ENCODE measurements at places on chromosomes 1 and 21. TPM values are rescaled to one million over a fixed set of nuclear protein-coding genes. Genes with fewer than 3 reads are reported as not detected.

The GSTM1 gene
- 35.4 TPM for polyA plus RNA-seq

The C1QC gene
- not detected for polyA plus RNA-seq

The CBS gene
- not detected for polyA plus RNA-seq

The RNF220 gene
- 69.4 TPM for polyA plus RNA-seq

The FALEC gene
- polyA plus RNA-seq = not detected

The AUNIP gene
- 0.31 TPM for polyA plus RNA-seq

GRCh38 chr1:241408170-241408569 lies 51.2 kb upstream of the RGS7 start:
- no peak for DNase-seq

DNA sequence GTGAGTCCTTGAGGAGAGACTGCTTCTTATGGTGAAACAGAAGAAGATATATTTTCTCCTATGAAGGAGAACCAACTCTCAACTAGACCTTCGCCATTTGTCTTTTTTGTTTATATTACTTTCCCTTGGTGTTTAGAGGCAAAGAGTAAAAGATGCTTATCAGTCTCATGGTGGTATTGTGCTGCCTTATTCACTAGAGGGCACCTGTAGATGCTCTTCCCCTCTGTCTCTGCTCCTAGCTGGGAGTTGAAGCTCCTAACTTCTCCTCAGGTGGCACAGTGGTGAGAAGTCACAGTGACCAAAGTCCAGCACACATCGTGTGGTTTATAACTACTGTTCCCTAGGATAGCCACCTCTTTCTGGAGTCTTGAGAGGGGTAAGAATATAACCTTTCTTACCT lies 1359.6 kb downstream of the PLA2G4A start:
- DNase-seq = no peak

DNA sequence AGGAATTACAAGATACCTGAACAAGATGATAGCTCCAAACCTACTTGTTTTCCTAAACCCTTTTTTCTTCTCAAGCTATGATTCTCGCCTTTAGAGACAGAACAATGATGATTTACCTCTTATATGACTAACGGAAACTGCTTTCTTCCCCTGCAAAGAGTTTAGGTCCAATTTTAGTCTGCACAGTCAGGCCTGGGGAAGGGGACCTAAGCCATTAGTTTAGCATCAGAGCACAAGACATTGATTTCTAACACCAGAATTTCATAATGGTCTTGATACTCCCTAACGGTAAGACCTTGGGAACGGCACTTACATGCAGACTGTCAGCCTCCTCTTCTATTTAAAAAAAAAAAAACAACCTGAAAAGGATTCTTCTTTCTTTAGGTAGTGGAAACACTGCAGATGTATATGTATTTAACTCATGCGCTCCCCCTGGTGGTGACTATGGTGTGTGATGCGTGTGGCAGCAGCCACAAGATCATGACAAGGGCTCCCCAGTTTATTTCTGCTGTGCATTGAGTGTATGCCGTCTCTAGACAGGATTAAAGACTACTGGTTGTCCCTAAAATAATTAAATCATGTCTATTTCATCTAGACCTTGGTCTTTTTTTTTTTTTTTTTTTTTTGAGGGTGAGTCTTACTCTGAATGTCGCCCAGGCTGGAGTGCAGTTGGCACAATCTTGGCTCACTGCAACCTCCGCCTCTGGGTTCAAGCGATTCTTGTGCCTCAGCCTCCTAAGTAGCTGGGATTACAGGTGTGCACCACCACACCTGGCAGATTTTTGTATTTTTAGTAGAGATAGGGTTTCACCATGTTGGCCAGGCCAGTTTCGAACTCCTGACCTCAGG lies 37.3 kb upstream of the TMEM222 start:
- peak; percentile 71 for DNase-seq

- no peak for DNase-seq
Observed at GRCh38 chr1:14106126-14106525, 406.1 kb downstream of the PRDM2 start.

DNA sequence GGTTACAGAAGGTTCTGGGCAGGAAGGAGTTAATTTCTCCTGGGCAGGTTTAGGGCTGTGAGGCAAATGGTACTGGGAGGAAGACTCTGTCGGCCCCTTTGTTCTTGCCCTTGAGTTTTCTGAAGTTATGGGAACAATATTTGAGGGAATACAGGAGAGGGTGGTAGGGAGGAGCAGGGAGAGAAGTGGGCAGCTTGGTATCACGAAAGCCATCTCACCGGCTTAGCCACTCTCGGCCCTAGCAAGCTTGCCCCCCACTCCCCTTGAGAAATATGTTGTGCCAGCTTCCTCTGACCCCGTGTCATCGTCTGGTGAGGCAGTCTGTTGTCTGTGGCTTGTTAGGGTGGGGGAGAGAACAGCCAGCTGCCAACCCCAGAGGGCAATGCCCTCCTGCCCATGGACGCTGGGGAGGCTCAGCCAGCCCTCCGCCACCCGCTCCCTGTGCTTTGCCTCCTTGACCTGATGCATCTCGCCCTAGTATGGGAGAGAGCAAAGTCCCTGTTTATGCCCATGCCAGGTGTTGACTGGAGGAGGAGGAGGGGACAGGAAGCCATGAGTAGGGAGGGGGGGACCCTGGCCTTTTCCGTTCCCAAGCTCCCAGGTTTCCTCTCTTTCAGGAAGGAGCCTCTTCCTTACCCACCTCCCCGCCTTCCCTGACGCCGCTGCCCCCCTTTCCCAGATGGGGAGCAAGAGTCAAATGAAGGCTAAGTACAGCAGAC lies 1.2 kb downstream of the EFNA1 start:
- no peak for DNase-seq

DNA sequence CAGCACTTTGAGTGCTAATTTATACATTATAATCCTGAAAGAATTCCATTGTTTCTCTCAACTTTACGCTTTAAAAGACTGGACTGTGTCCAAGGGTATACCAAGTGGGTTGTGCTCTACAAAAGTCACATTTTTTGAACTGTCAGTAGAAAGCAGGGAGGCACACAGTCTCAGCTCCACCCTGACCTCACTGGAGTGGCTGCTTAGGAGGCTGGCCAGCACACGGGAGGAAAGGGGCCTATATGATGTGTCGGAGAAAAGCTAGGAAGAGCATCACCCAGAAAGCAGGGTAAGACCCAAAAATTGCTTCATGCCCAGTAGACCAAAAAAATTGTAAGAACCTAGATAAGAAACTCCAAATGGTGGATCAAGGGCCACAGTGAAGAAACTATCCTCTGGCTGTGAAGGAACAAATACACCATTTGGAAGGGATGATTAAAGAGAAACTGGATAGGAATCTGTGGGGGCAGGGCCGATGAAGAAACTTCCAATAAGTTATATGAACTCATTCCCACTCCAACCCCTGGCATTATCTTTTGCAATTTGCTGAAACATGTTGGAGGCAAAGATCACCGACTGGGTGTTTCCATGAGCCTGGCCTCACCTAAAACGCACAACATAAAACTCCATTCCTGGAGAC lies 1.9 kb downstream of the S100A10 start:
- DNase-seq = no peak

GRCh38 chr1:227134686-227135314 lies 183.5 kb downstream of the CDC42BPA start:
- DNase-seq = no peak

DNA sequence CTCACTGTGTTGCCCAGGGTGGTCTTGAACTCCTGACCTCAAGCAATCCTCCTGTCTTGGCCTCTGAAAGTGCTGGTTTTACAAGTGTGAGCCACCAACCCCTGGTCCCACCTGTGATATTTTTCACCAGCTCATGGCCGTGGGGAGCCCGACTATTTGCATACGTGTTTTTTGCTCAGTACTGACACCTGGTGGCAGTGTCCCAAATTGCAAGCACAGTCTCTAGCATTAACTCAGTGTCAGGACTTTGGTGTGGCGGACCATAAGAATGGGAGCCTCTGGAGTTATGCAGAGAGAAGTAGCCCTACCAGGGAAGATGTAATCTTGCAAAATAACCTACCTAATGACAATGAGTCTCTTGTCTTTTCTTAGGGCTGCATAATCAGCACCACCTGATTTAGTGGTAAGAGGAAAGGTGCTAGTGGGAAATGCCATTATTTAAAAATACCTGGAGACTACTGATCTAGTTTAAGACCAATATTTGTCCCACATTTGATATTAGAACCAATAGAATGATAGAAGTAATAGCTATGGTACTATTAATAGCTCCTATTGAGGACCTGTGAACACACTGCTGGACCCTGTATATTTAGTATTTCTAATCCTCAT lies 305.4 kb downstream of the DISC1 start:
- peak; percentile 32 for DNase-seq

GRCh38 chr1:10438677-10439163 lies 8.5 kb downstream of the CENPS start:
- no peak for DNase-seq

DNA sequence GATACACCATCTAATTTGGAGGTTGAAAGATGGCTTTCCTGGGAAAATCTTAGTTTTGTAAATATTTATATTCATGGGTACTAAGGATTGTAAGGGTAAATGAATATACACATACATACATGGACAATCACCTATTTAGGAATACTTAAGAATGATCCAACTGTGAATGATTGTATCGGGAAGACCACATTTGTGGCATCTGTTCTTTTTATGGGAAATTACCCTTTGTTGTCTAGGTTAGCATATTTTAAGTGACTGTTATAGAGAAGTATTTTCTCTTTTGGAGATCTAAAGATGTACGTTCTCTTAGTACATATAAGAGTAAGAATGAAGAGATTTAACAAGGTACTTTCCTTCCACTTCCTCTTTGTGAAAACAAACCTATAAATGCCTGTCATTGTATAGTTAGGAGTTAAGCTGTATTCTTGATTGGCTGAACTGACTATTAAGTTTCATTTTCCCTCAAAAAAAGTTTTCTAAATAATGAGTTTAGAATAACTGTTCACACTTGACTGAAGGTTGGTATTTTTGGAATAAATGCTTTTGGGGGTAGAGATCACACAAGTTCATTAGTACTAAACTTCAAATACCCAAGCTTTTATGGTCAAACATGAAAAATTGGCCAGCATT lies 26.7 kb downstream of the SNX7 start:
- DNase-seq = no peak

- DNase-seq = no peak
Observed at GRCh38 chr1:1754051-1754815, 24.0 kb downstream of the NADK start.

DNA sequence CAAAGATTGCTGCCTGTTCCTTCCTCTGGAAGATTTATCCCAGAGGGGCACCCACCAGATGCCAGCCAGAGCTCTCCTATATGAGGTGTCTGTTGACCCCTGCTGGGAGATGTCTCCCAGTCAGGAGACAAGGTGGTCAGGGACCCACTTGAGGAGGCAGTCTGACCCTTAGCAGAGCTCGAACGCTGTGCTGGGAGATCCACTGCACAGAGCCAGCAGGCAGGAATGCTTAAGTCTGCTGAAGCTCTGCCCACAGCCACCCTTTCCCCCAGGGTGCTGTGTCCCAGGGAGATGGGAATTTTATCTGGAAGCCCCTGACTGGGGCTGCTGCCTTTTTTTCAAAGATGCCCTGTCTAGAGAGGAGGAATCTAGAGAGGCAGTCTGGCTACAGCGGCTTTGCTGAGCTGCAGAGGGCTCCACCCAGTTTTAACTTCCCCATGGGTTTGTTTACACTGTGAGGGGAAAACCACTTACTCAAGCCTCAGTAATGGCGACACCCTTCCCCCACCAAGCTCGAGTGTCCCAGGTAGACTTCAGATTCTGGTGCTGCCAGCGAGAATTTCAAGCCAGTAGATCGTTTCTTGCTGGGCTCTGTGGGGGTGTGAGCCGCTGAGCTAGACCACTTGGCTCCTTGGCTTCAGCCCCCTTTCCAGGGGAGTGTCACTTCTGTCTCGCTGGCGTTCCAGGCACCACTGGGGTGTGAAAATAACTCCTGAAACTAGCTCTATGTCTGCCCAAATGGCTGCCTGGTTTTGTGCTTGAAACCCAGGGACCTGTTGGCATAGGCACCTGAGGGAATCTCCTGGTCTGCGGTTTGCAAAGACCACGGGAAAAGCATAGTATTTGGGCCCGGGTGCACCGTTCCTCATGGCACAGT lies 51.1 kb upstream of the PDC start:
- DNase-seq = no peak

- DNase-seq = no peak
Observed at GRCh38 chr21:45178070-45178608, 103.8 kb downstream of the ADARB1 start.
